ENCODE measurements at places on chromosomes 12 and 14.

DNA sequence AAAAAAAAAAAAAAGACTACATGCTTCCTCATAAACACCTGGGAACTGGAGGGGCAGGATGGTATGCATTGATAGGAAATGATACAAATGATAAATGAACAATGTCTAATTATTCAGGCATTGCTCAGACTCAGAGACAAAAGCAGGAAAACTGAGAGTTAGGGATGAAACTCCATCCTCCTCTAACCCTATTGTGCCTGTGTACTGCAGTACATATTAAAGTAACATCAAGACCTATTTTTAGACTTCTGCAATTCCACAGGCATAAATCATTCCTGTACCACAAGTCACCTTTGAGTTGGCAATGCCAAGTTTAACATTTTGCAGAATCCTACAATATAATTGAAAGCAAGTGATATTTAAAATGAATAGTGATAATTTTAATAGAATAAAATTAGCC, 156.5 kb upstream of the USP15 start:
- DNase-seq: peak; percentile 4

DNA sequence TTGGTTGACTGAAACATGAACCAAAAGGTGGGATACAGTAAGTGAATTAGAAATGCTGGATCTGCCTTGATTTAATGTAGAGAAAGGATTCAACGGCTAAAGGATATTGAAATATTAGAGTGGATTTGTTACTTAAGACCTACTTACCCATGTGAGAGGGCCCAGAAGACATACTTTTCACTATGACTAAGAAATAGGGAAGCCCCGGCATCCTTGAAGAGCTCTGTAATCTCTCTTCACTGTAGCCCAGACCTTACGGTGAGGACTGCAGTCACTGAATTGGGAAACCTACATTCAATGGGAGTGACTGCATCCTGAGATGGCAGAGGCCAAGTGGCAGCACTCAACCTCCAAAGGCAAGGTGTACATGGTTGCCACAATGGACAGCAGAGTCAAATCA, 52.5 kb downstream of the KANSL2 start:
- no peak for DNase-seq

DNA sequence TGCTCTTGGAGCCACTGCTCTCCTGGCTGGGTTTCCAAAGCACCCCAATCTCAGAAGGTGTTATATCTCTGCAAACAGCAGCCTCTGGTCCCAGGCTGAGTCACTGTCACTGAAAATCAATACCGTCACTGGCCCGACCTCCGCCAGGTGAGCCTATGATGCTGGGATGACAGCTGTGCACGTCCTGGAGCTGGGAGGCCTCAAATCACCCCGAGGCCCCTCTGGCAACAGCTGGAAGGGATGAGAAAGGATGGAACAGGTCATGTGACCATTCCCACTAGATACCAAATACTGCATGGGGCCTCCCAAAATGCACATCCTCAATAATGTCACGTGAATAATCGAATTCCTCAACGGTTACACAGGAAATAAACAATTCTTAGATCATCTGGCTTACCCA, 190.8 kb downstream of the TTC7B start:
- no peak for DNase-seq

GRCh38 chr14:71472356-71473340, 459.6 kb upstream of the RGS6 start:
- no peak for DNase-seq

- no peak for DNase-seq
These were observed 126.0 kb upstream of the KITLG start for GRCh38 chr12:88706286-88706685.

GRCh38 chr12:95838125-95838524, 20.6 kb upstream of the SNRPF start:
- peak; percentile 73 for DNase-seq

GRCh38 chr14:36996133-36996856, 176.1 kb downstream of the SLC25A21 start:
- DNase-seq: peak; percentile 64

GRCh38 chr14:53412819-53413675, 259.9 kb upstream of the DDHD1 start:
- DNase-seq: no peak

GRCh38 chr14:26598672-26599131, 869 bp upstream of the NOVA1 start:
- no peak for DNase-seq

- no peak for DNase-seq
These were observed 23.2 kb upstream of the BDKRB2 start for GRCh38 chr14:96181186-96182056.

DNA sequence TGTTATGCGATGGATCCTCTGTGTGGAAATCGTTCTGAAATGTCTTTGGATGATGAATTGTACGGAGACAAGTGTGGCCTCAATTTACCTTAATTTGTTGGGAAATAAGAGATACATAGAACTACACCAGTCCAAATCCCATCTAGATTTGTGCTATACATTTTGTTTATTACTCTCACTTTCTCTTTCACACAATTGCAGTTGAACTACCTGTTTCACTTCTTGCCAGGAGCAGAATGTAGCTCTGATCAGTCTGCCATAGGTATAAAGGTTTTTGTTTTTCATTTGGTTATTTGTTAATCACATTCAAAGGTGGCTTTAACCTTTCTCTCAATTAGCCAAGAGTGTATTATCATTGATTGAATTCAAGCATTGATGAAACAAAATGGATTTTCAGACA, 268.2 kb downstream of the SNAPC1 start:
- DNase-seq: no peak

GRCh38 chr12:65948320-65949008, 124.2 kb downstream of the HMGA2 start:
- peak; percentile 98 for DNase-seq

DNA sequence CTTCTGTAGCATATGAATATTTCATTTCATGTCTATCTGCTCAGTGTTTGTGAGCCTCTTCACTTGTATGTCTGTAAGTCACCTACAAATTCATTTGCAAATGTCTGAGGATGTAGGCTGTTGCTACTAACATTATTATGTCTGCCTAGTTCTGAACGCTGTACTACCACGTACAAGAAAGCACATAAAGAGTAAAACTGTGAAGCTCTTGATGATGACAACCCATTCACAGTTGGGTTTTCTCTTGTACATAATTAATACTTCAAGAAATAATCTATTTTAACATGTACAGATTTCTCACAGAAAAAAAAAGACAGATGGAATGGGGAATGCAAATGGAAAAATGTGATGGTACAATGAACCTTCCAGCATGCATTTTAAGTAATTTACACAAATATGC, 64.3 kb upstream of the CPNE8 start:
- no peak for DNase-seq

DNA sequence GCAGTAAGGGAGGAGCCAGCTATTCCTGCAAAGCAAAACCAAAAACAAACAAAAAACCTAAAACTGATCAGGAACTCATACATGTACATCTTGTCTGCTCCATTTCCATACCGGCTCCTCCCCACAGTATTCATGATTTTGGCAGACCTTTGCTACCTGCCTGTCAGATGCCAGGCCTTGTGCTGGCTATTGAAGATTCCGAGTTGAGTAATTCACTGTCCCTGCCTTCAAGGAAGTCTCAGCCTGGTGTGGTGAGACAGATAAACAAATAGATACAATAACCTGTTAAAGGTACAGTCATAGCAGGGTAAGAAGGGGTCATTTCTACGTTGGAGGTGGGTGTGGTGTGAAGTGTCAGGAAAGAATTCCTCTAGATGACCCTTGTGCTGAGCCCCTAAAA, 42.7 kb downstream of the SUSD6 start:
- peak; percentile 43 for DNase-seq

- DNase-seq: peak; percentile 67
These were observed 28.1 kb downstream of the TTC6 start for GRCh38 chr14:37623426-37623951.

GRCh38 chr12:31984806-31985591, 25.8 kb downstream of the RESF1 start:
- DNase-seq: no peak

Data from renal cortical epithelial cell (primary cell).